ENCODE measurements at places on chromosomes 1 and 21. TPM values are rescaled to one million over a fixed set of nuclear protein-coding genes. Genes with fewer than 3 reads are reported as not detected.

The NDC1 gene
- total RNA-seq: 67.2 TPM

The TMEM240 gene
- not detected for total RNA-seq

The NKAIN1 gene
- 2.2 TPM for total RNA-seq

The SH3D21 gene
- 7.2 TPM for total RNA-seq

The ACTA1 gene
- total RNA-seq: not detected

- DNase-seq: peak; percentile 73
Measured at GRCh38 chr1:44810101-44810761, 1.9 kb downstream of the BTBD19 start.

GRCh38 chr1:216458812-216459211 is 35.6 kb upstream of the USH2A start:
- DNase-seq: no peak

GRCh38 chr1:29270929-29271521 is 34.7 kb downstream of the PTPRU start:
- no peak for DNase-seq

- peak; percentile 69 for DNase-seq
Measured at GRCh38 chr1:51564124-51564523, 45.1 kb upstream of the EPS15 start.

- DNase-seq: no peak
Measured at GRCh38 chr1:10905841-10906655, 106.4 kb upstream of the TARDBP start.

- no peak for DNase-seq
Measured at GRCh38 chr1:153888533-153888932, 34.2 kb downstream of the GATAD2B start.

- DNase-seq: peak; percentile 36
Measured at GRCh38 chr1:153465811-153466636, 5.6 kb upstream of the S100A7 start.

- DNase-seq: no peak
Measured at GRCh38 chr21:35106246-35106835, 57.2 kb upstream of the RUNX1 start.

DNA sequence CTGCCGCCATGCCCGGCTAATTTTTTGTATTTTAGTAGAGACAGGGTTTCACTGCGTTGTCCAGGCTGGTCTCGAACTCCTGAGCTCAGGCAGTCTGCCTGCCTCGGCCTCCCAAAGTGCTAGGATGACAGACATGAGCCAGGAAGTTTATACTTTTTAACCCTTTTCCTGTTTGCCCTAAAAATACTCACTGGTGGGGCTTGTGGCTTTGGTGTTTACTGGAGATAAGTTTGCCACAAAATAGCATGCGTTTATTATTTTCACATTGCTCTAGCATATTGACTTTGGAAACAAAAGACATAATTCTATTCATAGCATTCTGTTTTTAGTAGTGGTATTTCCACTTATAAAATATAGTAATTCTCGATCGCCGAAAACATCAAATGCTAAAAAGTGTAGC is 19.8 kb upstream of the GTF2B start:
- DNase-seq: no peak

DNA sequence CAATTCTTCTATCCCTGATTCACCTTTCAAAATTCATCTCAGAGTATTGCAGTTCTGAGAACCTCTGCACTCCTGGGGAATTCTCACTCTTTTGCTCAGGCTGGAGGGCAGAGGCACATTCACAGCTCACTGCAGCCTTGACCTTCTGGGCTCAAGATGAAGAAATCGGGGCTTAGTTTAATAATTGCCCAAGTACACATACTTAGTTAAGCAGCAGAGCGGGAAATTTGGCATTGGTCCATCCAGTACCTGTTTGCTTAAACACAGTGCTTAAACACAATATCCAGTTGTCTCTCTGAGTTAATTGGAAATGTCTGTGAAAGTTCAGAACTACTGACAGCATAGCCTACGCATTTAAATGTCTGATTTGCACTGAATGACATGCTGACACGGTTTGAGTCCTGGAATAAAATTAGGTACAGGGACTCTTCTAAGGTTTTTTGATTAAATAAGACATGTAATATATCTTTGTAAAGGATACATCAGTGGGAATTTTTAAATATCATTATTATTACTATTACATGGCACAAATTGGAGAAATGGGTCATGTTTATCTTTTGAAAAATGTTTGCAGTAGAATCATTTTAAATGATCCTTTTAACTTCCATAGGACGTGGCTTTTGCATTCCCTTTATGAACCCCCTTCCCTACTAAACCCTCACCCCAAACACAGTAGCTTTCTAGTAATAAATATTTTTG is 337.4 kb downstream of the SRGAP2C start:
- DNase-seq: no peak

- peak; percentile 19 for DNase-seq
Measured at GRCh38 chr1:201298396-201299381, 15.4 kb downstream of the PKP1 start.

GRCh38 chr1:76933847-76934815 is 66.9 kb downstream of the ST6GALNAC5 start:
- no peak for DNase-seq

All from RPMI7951 (cell line).